Sigmoid colon (tissue), 7 donors: ENCODE measurements at places on chromosomes 12 and 14. TPM values are rescaled to one million over a fixed set of nuclear protein-coding genes. Genes with fewer than 3 reads are reported as not detected.

GRCh38 chr12:47995981-47996401 is 8.3 kb downstream of the COL2A1 start:
- H3K4me3 ChIP-seq = no peak overlapping the region
- H3K27ac ChIP-seq = no peak overlapping the region
- peaks cover 3% of the 10 kb centered on the region for H3K4me1 ChIP-seq
- DNase-seq = no peak

DNA sequence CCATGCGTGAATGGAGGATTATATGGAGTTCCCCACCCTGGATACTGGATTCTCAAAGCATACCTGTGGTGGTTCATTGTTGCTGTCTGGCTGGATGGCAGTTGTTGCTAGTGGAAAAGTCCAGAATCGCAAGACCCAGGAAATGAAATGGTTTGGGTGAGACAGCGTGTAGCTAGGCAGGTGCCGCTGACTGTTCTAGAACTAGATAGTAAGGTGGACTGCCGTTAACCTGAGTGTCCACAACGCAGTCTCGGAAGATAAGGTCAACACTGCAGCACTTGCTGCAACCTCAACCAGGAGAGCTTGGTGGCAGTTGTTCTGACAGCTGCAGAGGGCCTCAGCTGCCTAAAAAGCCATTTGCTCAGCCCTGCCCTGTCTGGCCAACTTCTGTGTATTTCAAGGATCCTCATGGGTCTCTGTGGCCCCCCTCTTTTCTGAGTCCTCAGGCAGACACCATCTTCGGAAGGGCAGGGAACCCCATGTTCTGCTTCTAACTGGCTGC is 15.5 kb upstream of the IRF2BPL start:
- H3K27me3 ChIP-seq = no peaks in the 10 kb centered on the region
- DNase-seq = peak; percentile 79
- peak overlapping the region; percentile 100 for H3K27ac ChIP-seq

DNA sequence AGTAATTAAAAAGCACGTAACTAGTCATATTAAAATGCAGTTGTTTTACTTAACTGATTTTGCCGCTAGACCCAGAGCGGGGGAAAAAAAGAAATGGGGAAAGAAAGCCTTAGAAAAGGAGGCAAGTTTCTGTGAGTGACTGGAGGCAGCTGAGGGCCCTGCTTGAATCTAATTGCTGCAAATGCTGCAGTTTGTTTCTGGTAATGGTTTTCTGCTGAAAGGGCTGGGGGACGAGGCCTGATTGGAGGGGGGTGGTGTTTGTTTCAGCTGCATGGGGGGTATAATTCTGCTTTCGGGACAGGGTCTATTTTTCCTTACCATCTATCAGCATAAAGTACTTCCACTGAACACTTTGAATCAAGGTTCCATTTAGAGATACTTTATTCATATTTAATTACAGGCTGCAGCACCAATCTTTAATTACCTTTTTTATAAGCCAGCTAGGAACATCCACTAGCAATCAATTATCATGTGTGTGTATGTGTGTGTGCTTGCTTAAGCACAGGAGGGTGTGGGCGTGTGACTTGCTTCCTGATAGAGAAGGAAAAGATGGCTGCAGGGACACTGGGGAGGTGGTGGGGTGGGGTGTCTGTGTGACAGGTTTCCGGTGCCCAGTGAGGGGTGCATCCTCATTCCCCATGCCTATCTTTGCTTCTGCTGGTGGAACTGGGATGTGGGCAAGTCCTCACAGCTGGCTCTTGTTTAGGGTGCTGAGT is 83.4 kb downstream of the ADCK1 start:
- no peak overlapping the region for H3K27ac ChIP-seq
- H3K4me3 ChIP-seq = no peak overlapping the region
- no peaks in the 10 kb centered on the region for H3K27me3 ChIP-seq
- H3K4me1 ChIP-seq = no peaks in the 10 kb centered on the region

DNA sequence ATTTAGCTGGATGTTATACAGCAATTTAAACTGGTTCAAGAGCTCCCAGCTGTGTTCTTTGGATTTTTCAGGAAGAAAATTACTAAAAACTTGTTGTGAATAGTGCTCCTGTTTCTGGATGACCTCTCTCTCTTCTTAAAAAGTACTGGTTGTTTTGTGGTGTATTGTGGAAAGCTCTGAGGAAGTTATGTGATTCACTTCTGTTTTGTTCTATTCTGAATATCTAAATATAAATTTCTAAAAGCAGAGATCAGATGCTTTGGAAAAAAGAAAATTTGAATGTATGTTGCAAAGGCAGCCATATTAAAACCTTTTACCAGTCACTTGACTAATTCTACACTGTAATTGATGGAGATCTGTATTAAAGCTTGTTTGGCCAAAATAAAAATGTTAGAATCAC is 3.4 kb upstream of the C3AR1 start:
- no peaks in the 10 kb centered on the region for H3K27me3 ChIP-seq
- no peak overlapping the region for H3K27ac ChIP-seq
- no peak for DNase-seq
- H3K4me1 ChIP-seq = no peaks in the 10 kb centered on the region
- H3K36me3 ChIP-seq = no peaks in the 10 kb centered on the region

DNA sequence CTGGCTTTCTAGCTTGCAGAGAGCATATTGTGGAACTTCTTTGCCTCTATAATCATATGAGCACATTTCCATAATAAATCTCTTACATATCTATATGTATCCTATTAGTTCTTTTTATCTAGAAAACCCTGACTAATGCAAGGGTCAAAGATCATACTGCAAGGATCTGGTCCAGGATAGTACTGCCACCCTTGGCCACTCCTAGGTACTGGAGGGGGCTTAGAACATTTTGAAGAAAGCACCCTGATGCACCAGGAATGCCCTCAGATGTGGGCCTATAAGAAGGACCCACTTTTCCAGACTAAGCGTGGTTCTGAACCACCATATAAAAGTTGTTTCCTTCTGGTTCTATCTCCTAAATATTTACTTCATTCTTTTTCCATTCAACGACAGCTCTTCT is 14.6 kb downstream of the ATXN7L3B start:
- no peak for DNase-seq
- no peaks in the 10 kb centered on the region for H3K36me3 ChIP-seq
- no peak overlapping the region for H3K4me3 ChIP-seq
- no peaks in the 10 kb centered on the region for H3K27me3 ChIP-seq

DNA sequence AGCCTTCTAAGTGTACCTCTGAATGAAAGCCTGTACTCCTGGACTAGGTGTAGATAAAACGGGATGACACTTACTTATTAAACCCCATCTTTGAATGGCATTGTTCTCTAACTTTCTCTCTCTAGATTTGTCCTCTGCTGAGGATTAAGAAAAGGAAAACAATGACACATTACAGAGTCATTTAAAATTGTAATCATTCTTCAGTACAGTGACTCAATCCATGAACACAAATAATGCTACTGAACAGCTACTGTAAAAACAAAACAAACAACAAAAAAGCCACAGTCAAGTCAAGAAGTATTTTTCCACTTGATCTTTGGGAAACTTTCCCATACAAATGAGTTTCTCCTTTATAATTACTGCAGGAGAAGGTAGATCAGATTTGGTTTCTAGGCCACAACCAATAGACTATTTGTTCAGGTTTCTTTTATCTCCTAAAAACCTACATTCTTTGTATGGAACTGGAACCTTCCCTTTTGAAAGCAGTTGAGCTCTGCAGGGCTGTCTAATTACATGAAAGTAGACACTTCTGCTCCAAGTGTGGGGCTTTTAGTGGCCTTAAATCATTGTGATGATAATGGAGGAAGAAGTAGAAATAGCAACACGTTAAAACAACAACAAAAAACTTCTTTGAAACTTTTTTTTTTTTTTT is 219.1 kb downstream of the ESR2 start:
- peaks cover 10% of the 10 kb centered on the region for H3K36me3 ChIP-seq
- H3K27me3 ChIP-seq = no peaks in the 10 kb centered on the region
- no peaks in the 10 kb centered on the region for H3K4me1 ChIP-seq

- no peak overlapping the region for H3K4me3 ChIP-seq
- no peaks in the 10 kb centered on the region for H3K4me1 ChIP-seq
- DNase-seq = no peak
Observed at GRCh38 chr12:21350975-21351374, 16.3 kb upstream of the SLCO1A2 start.

The CRIP2 gene
- total RNA-seq = 64.2 TPM

The KRT71 gene
- total RNA-seq = not detected

DNA sequence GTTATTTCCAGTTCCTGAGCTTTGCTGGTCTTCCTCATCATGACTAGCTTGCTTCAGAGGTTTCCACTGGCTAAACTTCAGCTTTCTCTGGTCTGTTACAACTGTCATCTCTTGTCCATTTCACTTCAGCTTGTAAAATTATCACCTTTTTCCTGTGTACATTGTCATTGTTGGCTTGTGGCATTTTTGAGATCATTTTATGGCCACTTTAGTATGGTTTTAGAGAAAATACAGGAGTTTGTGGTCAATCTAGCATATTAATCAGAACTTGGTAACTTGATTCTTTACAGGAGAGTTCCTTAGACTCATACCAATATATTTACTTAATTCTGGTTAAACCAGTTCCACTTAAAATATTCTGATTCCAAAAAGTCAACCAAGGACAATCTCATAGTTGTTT is 235.9 kb upstream of the KITLG start:
- no peaks in the 10 kb centered on the region for H3K27me3 ChIP-seq
- no peaks in the 10 kb centered on the region for H3K36me3 ChIP-seq
- H3K4me1 ChIP-seq = peaks cover 6% of the 10 kb centered on the region
- H3K27ac ChIP-seq = no peak overlapping the region
- no peak overlapping the region for H3K4me3 ChIP-seq
- DNase-seq = no peak
